ENCODE measurements at places on chromosomes 11 and 22. TPM values are rescaled to one million over a fixed set of nuclear protein-coding genes. Genes with fewer than 3 reads are reported as not detected.

OR2AG1 gene
- not detected for total RNA-seq

ZNF202 gene
- total RNA-seq = 21.2 TPM

MIOX gene
- total RNA-seq = 0.35 TPM

OR5B21 gene
- total RNA-seq = not detected

PARVA gene
- total RNA-seq = 32.6 TPM

MPPED1 gene
- total RNA-seq = not detected

- DNase-seq = no peak
These were observed 8.0 kb downstream of the MRTFA start for GRCh38 chr22:40628354-40629042.

DNA sequence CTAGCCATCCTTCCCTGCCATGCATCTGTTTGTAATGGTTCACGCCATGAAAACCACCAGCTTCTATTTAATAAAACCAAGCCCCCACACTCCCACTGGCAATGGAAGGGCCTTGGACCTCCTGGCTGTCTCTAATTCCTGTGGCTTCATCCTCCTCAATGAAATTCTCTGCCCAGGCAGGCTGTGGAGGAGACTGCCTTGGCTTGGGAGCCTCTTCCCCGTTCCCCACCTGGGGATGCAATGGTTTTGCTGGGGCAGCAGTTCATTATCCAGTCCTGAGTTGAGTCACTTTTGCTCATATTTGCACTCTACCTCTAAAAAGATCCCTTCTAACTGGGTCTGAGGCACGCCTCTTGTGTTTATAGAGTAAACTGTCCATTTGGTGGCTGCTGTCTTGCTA, 515.8 kb downstream of the NTM start:
- DNase-seq = no peak

- no peak for DNase-seq
These were observed 35.4 kb upstream of the CCDC34 start for GRCh38 chr11:27398400-27398770.

GRCh38 chr11:123560006-123560405, 94.4 kb downstream of the SCN3B start:
- no peak for DNase-seq

GRCh38 chr22:38572065-38572464, 2.1 kb upstream of the DMC1 start:
- DNase-seq = no peak

DNA sequence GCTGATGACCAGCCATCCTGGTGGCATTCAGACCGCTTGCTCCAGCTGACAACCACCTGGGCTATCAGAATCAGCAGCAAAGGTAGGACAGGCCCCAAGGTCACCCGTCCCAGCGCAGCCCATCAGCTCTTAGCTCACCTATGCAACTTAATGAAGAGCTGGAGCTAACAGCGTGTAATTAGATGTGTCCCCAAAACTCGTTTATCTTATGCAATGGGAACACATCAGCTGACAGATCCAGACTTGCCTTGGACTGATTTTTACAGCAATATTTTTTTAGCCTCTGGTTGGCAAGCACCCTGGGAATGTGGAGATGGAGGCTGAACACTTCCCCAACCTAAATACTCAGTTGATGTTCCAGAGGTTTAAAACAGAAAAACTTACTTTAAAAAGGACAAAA, 76.0 kb downstream of the PACSIN2 start:
- no peak for DNase-seq

DNA sequence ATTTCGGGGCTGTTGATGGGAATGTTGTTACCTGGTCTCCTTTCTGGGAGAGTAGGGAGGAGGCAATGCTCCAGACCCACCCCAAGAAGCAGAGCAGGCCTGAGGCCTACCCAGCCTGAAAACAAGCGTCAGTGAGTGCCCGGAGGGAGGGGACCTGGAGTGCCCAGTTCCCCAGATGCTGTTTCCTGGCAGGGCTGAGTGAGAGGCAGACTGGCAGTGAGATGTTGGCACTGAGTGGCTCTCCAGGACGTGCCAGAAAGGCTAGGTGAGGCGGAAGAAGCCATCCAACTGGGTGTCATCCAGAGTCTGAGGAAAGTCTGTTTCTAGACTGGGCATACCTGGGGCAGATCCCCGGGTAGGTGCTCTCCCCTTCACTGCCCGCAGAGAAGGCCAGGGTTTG, 1.3 kb downstream of the POU2F3 start:
- no peak for DNase-seq

DNA sequence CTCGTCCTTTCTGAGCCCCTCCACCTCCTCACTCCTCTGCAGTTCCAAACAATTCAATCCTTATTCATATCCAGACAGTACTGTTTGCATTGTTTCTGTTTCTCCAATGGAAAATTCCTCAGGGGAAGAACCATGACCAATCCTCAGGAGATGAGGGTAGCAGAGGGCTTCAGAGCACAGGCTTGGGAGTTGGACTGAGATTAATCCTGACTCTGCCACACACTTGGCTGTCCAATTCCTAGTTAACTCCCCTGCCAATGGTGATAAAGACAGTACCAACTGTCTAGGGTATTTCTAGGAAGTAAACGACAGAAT, 58.0 kb downstream of the MICAL3 start:
- no peak for DNase-seq

DNA sequence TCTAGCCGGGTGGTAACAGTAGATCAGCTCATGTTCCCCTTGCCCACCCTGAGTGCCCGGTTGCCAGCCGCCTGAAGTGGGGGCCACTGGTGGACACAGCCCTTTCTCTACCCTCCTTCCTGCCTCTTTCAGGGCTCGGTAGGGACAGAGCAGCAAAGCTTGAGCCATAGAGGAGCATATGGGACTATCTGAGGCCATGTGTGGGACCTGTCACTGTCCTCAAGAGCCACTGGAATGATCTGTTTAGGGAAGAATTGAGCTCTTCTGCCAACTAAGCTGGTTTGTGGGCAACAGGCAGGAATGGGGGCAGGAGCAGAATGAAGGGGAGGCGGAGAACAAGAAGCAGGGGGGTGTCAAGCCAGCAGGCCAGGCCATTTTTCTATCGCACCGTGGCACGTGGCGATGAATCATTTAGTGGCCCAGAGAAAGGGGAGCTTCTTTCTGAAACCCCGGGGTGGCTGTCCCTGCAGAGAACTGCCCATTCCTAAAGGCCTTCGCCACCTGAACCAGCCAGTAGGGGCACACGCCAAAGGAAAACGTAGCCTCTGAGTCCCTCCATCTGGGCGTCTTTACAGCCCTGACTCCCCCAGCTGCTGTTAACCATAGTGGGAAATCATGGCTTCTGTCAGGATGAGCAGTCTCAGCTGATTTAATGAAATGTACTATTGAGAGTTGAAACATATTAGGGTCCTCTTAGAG, 8.8 kb downstream of the ASPHD2 start:
- DNase-seq = no peak

- DNase-seq = no peak
These were observed 14.8 kb downstream of the KIAA0930 start for GRCh38 chr22:45225732-45226502.

- no peak for DNase-seq
These were observed 5.3 kb downstream of the CASP12 start for GRCh38 chr11:104892723-104893511.

GRCh38 chr22:40877488-40877887, 15.6 kb upstream of the DNAJB7 start:
- DNase-seq = no peak

- no peak for DNase-seq
These were observed 182.3 kb downstream of the TENM4 start for GRCh38 chr11:79258576-79258975.

GRCh38 chr22:20131597-20131858, at the start of gene ZDHHC8:
ZDHHC8 (plus strand) TSS chr22:20131804; CDS start chr22:20131948, 144 bp downstream.
- no peak for DNase-seq

DNA sequence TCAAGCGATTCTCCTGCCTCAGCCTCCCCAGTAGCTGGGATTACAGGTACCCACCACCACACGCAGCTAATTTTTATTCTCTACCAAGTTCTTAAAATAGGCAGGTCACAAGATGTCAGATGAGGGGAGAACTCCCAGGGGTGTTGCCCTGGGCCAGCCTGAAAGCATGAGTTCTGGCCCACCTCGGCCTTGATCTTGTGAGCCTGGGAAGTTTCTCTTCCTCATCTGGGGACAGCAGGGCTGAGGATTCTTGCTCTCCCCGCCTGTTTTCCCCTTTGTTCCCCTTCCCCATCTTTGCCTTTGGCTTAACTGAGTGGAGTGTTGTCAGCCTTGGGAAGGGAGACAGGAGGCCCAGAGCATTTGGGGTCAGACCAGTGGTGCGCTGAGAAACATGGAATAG, 3.5 kb downstream of the PDXP start:
- no peak for DNase-seq

- no peak for DNase-seq
These were observed 49.6 kb downstream of the CECR2 start for GRCh38 chr22:17418890-17419324.

- peak; percentile 3 for DNase-seq
These were observed 375.4 kb downstream of the DDX10 start for GRCh38 chr11:109040303-109040702.

GRCh38 chr11:122242731-122243130, 126.7 kb upstream of the BLID start:
- no peak for DNase-seq

DNA sequence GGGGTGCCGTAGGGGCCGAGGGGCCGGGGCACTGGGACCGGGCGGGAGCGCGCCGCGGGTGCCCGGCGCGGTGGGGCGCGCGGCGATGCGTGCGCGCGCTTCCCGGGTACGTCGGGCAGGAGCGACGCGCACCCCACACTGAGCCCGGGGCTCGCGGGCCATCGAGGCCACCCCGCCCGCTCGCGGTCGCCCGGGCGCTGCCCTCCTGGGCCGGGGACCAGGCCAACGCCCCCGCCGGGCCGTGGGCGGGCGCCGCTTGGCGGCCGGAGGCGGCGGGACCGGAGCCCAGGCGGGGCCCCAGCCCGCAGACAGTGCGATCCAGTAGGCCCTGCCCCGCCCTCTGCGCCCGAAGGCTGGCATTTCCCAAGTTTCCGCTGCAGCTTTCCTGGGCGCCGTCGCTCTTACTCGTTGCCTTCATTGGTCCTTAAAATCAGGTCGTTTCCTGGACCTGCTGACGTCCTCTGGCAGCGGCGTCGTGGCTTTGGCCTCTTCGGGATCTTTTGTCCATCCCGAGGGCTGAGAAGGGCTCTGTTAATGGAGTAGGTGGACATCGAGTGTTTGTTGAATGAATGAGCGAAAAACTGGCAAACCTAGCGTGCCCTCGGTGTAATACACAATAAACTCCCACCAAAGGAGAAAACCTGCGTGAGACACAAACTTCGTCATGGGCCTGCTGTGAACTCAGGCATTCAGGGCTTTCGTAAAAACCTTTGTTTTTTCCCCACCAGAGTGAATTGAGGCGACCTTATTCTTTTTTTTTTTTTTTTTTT, 638 bp downstream of the PARVA start:
- DNase-seq = peak; percentile 94
